ENCODE measurements at places on chromosomes 5 and 9.

DNA sequence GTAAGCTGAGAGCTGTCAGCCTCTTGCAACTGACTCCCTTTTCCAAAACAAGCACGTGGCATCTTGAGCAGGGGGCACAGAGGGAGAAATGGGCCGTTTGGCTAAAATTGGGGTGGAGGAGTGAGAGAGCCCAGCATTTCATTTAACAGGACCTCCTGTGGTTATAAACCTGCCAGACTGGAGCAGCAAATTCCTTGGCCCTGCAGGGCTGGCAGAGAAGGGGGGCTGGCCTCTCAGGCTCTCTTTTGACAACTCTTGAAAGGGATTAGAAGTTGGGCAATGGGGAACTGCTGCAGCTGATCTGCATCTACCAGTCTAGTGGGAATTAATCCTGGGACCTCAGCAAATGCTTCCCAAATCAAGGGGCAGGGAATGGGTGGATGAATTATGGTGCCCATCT, 7.2 kb upstream of the POU4F3 start:
- no peak for DNase-seq

GRCh38 chr9:26375448-26375847, 517.2 kb downstream of the CAAP1 start:
- DNase-seq: no peak

DNA sequence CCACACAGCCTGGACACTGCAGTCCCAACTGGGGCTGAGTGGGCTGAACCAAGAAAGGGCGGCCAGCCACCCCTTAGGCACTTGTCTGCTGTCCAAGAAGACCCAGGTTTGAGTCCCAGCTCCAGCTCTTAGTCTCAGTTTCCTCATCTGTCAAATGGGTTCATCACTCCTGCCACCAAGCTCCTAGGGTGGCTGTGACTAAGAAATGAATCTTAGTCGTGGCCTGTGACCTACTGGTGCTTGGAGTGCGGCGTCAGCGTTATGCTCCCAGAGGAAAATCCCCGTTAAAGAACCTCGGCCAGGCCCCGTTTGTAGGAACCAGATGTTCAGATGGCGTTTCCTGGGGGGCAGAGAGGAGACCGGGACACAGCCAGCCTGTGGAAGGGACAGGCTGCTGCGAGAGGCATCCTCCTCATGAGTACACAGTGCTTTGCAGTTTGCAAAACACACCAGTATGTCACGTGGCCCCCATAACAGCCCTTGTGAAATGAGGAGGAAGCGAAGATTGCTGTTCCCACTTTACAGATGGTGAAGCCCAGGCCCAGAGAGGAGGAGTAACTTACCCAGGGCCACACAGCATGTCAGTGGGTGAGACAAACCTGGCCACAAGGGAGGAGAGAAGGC, 3.3 kb downstream of the FIBCD1 start:
- DNase-seq: no peak

DNA sequence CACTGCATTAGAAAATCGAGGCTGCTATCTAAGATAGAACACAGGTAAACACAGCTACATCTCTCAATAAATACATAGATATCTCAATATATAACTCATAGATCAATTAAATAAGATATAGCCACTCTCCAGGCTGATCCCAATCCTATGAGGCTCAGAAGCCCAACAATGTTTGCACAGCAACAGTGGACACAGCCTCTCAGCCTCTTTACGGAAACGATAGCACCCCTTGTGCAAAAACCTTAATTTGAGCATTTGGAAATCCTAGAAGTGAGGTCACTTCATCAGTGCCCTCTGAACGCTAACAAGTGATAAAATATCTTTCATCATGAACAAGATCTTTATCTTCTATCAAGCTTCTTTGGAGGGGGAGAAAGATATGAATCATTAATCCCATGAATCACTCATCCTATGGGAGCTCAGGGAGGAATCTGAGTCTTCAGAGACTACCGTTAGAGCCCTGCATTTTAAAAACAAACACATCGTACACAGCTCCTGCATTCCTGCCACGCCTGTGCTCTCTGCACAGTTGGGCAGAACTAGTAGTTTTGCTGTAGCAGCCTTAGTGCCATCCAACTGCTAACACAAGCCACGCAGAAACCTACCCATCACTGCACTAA, 71.4 kb downstream of the MED27 start:
- no peak for DNase-seq

DNA sequence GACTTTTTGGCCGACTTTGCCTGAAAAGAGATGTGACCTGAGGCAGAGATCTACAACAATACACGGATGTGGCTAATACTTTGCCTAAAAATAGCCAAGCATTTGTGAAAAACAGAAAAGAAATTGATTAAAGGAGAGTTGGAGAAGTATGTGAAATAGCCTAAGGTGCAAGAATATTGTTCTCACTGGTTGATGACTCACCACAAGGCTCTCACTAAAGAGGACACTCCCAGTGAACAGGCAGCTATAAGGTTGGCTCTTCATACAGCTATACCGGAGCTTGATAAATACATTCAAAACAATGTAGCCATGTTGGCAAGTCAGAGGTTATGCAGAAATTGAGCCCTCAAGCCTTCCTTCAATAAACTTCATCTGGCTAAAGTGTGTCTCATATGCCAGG, 317.2 kb upstream of the GRAMD2B start:
- DNase-seq: no peak

- no peak for DNase-seq
These were observed 228.4 kb upstream of the PPP1R2B start for GRCh38 chr5:156621719-156622118.

- DNase-seq: no peak
These were observed 16.7 kb upstream of the TRPC7 start for GRCh38 chr5:136382071-136382470.

DNA sequence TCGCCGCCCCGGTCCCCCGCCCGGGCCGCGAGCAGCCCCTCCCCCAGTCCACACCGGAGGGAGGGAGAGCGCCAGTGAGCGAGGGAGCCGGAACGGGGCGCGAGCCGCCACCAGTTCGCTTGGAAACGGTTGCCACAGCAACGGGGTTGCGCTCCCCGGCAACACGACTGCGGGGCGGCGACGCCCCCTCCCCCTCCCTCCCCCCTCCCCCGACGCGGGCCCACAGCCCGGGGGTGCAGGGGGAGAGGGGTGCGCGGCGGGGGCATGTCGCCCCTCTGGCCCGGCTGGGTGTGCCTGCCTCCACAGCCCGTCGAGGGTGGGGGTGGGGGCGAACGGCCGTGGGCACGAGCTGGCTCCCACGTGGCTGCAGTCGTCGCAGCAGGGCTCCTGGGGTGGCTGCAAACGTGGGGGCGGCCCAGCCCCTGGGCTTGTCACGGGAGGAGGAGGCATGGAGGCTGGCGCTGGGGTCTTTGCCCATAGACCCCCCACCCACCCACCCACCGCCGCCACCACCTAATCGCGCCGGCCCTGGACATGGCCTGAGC, 524 bp downstream of the PRR7 start:
- DNase-seq: no peak

GRCh38 chr5:120684749-120685415, 220.8 kb downstream of the PRR16 start:
- DNase-seq: no peak

- DNase-seq: peak; percentile 73
These were observed 38.8 kb downstream of the ITGA2 start for GRCh38 chr5:53027913-53028312.

DNA sequence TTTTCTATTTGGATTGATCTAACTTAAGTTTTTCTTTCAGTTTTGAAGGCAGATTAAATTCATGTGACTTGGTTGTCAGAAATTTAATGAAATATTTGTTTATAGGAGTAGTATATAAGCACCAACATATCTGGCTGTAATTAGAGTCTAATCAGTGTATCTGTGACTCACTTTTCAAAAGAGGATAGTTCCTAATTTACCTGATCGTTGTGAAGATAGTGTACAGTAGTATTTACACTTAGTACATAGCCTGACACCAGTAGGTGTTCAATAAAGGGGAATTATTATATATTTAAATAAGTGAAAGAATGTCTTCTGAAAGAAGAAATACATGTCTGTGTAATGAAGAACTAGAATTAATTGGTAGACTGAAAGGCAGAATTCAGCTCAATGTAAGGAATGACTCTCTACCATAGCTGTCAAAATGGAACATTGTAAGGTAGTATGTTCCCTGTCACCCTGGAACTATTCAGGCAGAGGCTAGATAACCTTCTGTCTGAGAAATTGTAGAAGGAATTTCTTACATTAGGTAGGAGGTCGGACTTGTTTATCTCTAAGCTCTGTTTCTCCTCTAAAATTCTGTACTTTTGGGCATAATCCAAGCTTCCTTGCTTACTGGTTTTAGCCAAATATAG, 8.6 kb downstream of the TGFBR1 start:
- DNase-seq: no peak

- no peak for DNase-seq
These were observed 1.3 kb upstream of the TRIM36 start for GRCh38 chr5:115170929-115171510.

DNA sequence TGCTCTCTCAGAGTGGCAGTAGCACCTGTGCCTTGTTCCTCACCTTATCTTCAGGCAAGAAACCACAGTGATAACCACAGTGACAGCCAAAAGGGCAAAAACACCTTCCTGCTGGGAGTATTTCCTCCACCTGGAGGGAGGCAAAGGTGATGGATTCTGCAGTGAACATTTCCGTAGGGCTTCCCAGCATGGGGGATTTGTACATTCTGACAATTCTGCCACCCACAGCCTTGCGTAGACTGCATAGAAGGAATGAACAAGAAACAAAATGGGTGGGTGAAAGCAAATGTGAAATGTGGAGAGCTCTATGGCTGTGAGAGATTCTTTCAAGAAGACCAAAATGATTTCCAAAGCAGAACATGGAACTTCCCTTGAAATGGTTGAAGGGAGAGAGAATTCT, 111.4 kb downstream of the ZNF462 start:
- DNase-seq: no peak

- DNase-seq: no peak
These were observed 209.6 kb upstream of the PDE4D start for GRCh38 chr5:60102961-60103693.

DNA sequence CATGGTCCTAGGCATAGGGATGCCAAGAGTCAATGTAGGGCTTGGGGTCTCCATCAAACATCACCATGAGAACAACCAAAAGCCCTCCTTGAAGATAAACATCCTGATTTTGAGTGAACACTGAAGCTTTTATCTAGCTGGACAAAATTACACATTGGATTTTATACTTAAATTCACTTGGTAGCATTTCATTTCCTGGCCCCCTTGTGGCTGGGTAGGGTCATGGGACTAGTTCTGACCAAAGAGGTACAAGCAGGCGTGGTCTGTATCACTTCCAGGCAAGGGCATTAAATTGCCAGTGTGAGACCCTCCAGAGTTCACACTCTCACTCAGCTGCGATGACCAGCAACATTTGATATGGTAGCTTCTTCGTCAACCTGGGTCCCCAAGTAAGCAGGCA, 320.3 kb downstream of the ACTL7B start:
- DNase-seq: no peak

- DNase-seq: no peak
These were observed 69.9 kb upstream of the OR2K2 start for GRCh38 chr9:111399772-111400563.

DNA sequence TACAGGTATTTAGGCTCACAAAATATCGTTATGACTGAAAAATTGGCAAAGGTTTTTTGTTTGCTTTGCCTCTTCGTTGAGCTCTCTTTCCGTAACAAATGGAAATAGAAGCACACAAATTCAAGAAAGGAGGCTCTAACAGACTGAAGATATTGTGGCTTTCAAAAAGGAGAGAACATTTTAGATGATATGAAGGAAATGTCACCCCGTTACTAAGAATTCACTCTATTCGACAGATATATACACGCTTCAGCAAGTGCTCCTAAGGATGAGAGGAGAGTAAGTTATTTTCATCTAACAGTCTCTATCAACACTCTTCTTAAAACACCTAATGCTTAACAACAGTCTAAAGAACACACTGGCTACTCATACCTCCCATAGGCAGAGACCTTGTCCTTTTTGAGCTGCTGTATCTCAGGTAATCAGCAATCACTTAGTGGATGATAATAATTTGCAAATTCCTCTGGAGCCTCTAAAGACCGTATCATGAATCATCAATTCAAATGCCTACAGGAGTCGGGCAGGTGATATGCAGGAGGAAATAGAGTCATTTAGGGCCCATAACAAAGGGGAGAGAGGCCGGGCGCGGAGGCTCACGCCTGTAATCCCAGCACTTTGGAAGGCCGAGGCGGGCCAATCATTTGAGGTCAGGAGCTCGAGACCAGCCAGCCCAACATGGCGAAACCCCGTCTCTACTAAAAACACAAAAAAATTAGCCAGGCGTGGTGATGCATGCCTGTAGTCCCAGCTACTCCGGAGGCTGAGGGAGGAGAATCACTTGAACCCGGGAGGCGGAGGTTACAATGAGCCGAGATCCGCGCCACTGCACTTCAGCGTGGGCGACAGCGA, 1.4 kb upstream of the HSDL2 start:
- DNase-seq: no peak

DNA sequence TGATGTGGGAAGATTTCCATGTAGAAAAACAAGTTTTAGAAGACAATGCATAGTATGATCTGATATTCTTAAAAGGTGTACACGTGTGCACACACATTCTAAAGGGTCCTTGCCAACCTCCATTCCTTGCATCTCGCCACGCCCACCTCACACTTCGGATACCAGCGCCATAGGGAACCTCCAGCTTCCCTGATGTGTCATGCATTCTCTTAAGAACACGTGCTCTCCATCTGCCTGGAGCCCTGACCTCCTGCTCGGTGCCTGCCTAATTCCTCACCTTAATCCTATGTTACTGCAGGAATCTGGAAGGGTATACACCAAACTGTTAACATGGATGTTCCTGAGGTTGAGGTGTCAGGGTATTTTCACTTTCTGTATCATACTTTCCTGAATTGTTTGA, 63.1 kb downstream of the PTCD2 start:
- no peak for DNase-seq

DNA sequence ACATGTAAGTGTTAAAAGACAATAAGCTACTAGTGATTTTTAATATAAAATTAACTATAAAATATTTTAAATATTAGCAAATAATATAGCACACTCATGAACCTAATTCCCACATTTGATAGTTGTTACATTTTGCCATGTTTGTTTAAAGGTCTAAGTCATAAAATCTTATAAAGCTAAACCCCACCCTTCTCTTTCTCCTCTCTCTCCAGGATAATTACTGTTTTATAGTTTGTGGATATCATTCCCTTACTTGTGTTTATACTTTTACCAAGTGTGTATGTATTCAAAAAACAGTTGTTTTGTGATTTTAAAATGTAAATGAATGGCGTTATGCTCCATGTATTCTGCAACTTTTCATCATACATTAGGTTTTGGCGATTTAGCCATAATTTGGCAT, 34.2 kb downstream of the LYRM7 start:
- no peak for DNase-seq

- no peak for DNase-seq
These were observed 230.1 kb downstream of the PAX5 start for GRCh38 chr9:36803961-36804360.

GRCh38 chr9:102631559-102631958, 363.6 kb upstream of the CYLC2 start:
- DNase-seq: no peak

GRCh38 chr5:155833287-155833686, 493.7 kb upstream of the SGCD start:
- DNase-seq: no peak

DNA sequence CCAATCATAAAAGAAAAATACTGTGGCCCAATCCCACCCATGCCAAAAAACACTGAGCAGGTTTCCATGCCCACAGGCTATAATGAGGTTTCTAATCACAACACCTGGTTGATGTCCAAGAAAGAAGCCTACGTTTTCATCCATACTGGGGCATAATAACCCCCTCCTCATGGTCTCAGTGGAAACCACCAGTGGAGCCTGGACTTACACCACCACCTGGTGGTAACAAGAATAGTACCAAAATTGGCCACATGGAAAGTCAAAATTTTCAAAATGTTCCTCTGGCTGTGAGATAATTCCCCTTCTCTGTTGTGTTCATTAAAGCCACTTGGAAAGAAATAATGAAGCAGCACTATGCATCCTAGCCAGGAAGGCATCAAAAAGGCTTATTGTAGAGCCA, 687.3 kb upstream of the ST8SIA4 start:
- DNase-seq: no peak
